H1 (cell line): ENCODE measurements at places on chromosomes 16 and 17.

DNA sequence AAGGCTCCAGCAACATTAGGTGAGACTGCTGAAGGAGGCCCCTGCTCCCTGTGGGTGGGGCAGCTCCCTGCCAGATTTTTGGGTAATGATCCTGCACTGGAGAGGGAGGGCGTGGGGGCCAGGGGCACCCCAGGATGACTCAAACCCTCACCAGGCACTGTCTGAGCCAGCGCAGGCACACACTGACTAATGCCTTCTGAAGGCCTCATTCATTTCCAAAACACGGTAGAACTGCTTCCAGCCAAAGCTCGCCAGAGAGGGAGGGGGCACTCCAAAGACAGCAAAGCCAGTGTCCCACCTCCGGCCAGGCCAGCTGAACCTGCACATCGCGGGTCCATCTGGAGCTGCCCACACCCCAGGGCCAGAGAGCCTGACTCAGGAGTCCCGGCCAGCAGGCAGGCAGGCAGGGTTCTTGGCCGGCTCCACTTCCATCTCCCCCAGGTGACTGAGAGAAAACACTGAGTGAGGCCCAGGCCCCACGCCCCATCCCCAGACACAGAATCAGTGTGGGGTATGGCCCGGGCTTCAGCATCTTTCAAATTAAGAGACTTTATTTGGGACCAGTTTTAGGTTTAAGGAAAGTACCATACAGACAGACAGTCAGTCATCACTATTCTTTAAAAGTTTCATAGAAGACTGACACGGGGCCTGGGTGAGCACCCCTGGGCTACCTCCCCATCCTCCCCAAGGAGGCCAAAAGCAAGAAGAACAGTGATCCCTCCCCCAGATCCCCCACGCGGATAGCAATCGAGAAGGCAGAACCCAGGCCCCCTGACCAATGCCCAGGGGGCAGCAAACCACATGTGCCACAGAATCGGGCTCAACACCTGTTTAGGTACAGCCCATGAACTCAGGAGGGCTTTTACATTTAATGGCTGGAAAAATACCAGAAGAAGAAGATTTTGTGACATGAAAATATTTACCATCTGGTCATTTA is 2.3 kb downstream of the PIEZO1 start:
- DNase-seq, result no peak

GRCh38 chr17:35368081-35368830 is 5.2 kb downstream of the SLFN11 start:
- no peak for DNase-seq

DNA sequence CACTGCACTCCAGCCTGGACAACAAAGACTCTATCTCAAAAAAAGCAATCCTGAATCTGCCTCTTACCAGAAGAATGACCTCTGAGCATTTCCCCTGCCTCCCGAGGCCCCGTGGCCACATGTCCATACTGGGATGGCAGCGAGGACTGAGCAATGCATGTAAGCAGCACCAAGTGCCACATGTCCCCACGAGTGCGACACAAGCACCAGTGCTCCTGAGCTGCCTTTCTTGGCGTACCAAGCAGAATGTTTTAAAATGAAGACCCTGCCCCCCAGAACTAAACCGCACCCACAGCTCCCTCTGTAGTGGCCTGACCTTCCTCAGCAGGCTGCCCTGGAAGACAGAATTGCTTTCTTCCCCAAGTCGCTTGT is 373.3 kb downstream of the SLC39A11 start:
- DNase-seq, result no peak

DNA sequence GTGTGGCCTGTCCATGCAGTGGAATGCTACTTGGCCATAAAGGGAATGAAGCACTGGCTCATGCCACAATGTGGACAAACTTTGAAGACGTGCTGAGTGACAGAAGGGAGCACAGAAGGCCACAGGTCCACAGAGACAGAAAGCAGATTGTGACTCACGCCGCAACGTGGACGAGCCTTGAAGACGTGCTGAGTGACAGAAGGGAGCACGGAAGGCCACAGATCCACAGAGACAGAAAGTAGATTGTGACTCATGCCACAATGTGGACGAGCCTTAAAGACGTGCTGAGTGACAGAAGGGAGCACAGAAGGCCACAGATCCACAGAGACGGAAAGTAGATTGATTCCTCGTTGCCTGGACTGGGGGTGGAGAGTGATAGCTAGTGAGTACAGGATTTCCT is 19.2 kb downstream of the ZC3H18 start:
- DNase-seq, result no peak

DNA sequence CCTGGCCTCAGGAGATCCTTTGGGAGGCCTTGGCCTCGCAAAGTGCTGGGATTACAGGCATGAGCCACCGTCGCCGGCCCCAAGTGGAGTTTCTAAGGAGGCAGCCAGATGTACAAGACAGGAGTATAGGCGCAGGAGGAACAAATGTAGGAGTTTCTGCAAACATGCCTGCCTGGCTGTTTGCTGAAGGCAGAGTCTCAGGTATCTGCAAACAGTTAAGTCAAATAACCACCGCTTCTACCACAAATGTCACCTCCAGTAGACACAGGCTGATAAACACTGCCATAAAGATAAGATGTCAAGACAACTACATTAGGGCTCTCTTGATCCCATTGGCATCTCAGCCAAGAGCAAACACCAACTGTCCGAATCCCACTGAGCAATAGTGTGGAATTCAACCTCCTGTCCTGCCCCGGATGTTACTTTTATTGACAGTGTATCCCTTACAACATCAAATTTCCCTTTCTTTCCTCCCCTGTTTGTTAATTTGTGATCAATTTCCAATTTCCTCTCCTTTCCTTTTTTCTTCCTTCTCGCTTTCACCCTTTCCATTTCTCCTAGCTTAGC is 5.6 kb upstream of the COG1 start:
- no peak for DNase-seq

DNA sequence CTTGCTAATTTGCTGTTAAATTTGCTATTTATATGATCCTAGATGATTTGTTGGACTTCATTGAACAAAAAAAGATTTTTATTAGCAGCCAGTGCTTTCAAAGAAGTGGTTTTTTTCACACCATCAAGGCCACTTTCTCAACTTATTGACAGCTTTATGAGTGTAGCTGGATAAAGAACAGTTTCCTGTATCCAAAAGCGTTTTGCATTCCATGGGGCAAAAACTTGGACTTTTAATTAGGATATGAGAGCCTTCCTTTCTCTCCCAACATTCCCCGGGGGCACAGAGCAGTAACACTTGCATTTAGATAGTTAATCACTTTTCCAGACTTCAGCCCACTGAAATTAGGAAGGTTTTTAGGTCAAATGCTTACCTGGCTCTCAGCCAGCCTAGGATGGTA is 177.1 kb upstream of the ELAC2 start:
- no peak for DNase-seq

- DNase-seq, result no peak
These were observed 113.4 kb downstream of the AMFR start for GRCh38 chr16:56312028-56312300.

GRCh38 chr17:8223356-8224126 is 13.2 kb upstream of the AURKB start:
- DNase-seq, result no peak

GRCh38 chr17:70271672-70272071 is 102.3 kb downstream of the KCNJ2 start:
- no peak for DNase-seq

DNA sequence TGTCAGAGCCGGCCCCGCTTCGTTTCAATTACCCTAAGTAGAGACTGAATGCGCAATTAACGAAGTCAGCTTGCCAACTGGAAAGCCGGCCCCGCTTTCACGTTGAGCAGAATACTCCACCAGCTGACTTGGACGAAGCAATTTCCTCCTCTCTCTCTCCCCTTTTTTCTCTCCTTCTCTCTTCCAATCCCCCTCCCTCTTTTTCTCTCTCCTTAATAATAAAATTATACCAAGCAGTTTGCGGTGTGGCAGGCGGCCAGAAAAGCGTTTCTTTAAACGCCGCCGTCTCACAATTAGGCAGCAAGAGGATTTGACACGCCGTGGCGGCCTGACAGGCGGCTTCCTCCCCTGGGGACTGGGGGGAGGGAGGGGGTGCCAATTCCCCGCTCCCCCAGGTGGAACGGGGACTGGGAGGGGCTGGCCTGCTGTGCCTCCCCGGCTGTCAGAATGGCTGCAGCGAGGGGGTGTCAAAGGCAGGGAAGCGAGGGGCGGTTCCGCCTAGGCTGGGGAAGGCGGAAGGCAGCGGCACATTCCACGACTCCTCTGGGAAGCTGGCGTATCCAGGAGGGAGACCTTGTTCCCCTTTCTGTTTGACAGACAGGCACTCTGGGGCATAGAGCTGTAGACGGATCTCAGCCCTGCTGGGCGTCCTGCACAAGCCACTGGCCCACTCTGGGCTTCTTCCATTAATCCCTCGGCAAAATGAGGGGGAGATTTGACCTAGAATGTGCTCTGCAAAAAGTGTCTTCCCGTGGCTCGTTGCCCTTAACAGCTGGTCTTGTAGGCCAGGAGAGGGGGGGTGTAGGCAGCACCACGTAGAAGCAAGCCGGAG is 52.7 kb downstream of the SREBF1 start:
- DNase-seq, result no peak

DNA sequence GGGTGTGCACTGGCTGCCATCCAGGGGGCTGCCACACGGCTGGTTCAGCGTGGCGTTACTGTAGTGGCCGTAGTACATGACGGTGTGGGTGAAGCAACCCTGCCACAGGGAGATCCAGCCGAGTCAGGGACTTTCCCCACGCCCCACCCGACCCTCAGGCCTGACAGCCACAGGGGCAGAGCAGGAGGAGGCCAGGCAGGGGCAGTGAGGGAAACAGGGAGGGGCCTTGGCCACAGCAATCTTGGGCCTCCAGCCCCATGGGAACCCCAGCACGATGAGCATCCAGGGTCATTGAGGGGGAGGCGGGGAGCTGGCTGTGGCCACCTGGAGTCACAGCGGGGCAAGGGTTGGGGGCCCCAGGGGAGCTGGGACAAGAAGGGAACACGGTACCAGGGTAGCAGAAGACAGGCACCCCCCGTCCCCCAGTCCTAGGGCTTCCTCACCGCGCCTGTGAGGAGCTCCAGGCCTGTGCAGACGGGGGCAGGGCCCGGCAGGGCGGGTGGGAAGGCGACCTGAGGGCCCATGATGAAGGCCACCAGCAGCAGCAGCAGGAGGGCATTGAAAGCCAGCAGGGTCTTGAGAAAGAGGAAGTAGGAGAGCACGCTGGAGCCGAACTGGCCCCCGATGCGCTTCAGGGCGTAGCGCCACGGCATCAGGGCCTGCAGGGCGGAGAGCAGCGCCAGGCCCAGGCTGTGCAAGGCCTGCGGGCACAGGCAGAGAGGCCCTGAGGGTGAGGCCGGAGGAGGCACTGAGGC is 4.3 kb downstream of the TMC6 start:
- no peak for DNase-seq

- no peak for DNase-seq
These were observed 14.6 kb downstream of the CACNA1H start for GRCh38 chr16:1167276-1168107.

GRCh38 chr17:3799181-3799945 is 1.6 kb downstream of the ITGAE start:
- DNase-seq, result no peak

DNA sequence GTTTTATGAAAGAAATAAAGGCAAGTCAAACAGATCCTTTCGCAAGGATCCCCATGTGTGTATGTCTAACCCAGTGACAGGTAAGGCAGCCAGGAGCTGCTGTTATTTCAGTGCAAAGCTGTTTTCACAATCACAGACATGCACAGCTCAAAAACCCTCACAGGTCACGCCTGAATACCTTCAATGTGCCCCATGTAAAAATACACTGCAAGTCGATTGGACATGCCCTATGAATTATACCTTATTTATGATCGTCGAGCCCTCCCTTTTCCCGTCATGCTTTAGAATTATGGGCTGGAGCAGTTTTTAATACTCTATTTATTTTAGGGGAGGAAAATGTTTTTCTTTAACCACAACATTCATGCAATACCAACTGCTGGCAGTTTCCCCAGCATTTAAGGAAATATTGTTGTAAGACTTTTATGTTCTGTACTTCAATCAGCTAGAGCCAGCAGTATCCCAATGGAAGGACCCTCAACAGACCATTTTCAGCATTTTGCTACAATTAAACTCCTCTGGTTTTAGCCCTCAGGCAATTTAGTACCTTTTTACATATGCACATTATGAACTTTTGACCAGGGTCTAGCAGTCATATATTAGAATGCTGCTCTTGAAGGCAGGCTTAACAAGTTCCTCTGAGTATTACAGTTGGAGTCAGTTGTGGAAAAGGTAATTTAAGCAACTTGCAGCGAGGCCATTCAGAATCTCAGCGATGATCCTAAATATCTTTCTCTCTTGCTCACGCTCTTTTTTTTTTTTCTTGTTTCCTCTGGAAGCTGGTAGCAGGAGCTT is 362.2 kb downstream of the WWOX start:
- no peak for DNase-seq

GRCh38 chr16:56571525-56571924 is 6.7 kb downstream of the MT4 start:
- DNase-seq, result no peak

DNA sequence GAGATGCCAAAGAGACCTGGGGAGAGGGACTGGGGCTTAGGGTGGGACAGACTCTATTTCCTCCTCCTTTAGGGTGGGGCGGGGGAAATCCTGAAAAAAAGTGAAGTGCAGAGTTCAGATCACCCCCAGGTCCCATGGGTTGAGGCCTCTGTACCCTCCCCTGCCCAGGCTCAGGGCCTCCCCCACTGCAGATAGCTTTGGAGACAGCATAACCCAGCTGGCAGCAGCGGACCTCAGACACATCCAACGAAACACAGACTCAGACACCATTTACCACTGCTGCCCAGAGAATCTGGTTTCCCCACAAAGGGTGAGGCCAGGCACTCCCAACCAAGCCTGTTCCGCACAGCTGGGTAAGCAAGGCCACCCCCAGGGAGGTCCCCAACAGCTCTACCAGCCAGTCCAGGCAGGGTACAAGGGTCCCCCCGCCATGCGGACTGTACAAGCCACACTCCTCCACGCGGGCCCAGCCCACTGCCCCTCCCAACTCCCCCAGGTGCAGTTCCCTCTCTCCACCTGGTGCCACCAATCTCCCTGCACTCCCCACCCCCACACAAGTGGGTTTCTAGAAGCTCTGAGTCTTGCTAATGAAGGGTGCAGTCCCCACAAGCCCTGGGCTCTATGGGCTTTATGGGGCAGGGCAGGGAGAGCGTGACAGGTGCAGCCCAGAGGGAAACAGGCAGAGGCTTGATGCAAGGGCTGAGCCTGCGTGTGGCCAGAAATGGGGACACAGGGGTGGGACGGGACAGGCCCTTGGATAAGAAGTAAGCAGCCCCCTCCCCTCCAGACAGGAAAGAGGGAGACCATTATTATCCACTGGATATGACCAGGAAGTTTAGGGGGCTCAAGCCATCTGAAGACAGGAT is 8.9 kb downstream of the RHBDF2 start:
- no peak for DNase-seq

- no peak for DNase-seq
These were observed 14.4 kb downstream of the HID1 start for GRCh38 chr17:74957935-74958740.

- DNase-seq, result peak; percentile 90
These were observed 3.9 kb downstream of the SPATA20 start for GRCh38 chr17:50550661-50551432.

GRCh38 chr17:19344311-19345066 is 18.0 kb downstream of the B9D1 start:
- no peak for DNase-seq

- peak; percentile 86 for DNase-seq
These were observed 96.3 kb downstream of the RAB11FIP4 start for GRCh38 chr17:31487648-31488263.

- no peak for DNase-seq
These were observed 3.5 kb upstream of the TSPOAP1 start for GRCh38 chr17:58331815-58332777.

- no peak for DNase-seq
These were observed 18.4 kb upstream of the FBF1 start for GRCh38 chr17:75959051-75959838.

- no peak for DNase-seq
These were observed 140.3 kb upstream of the ERCC4 start for GRCh38 chr16:13779676-13780075.

GRCh38 chr17:4206962-4207361 is 56.8 kb downstream of the ANKFY1 start:
- no peak for DNase-seq
